ENCODE measurements at places on chromosomes 4 and X.

DNA sequence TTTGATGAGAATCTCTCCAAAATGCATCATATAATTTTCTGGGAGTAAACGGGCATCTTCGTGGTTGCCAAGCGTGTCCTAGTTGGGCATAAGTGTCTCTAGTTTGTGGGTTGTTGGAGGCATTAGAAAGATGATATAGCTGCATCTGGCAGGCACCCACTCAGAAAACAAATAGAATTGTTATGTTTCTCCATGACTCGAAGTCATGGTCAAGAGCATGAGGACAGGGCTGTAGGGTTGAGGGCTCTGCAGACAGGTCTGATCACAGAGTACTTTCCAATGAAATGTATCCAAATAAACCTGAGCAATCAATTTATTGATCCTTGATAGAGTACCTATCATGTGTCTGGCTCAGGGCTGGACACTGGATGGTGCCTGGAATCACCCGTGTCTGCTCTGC, 82.7 kb downstream of the SORCS2 start:
- DNase-seq, result no peak

DNA sequence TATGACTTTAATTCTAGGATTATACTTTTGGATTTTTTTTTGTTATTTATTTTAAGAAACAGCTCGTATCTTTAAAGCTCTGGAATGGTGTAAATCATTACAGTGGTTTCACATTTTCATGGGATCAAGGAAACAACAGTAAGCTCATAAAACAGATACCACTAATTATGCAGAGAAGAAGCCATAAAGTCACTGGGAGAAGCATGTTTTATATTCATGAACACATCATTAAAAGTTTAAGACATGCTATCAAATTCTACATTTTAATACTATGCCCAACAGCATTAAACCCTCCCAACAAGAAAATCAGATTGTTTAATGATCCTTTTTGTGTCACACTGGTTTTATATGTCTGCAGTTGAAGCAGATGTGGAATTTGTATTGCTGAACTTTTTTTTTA, 149.9 kb downstream of the FBXO8 start:
- no peak for DNase-seq

DNA sequence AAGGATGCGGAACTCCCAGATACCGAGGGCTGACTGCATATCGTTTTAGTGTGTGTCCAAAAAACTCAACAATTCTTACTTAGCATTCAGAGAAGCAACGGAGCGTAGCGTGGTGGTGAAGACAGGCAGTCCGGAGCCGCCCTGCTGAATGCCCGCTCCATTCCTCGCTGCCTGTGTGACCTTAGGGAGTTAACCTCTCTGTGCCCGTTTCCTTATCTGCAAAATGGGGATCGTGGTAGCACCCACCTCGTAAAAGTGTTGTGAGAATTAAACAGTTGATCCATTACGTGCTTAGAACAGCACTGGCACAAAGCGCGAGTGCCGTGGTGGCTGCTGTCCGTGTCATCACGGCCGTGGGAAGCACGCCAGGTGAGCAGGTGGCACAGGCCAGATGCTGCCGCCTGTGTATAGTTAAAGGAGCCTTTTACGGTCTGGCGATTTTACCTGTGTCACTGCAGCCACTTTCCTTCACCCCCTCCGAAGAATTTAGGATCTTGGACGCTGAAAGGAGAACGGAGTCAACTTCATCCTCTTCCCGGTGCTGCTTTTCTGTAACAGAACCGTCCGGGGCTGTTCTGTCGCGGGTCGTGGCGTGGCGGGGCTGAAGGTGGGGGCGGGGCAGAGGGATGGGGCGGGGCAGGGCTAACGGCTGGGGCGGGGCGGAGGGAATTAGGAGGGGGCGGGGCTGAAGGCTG, 885 bp downstream of the CCDC110 start:
- DNase-seq, result peak; percentile 23

- no peak for DNase-seq
These were observed 9.4 kb upstream of the TET2 start for GRCh38 chr4:105137121-105137875.

DNA sequence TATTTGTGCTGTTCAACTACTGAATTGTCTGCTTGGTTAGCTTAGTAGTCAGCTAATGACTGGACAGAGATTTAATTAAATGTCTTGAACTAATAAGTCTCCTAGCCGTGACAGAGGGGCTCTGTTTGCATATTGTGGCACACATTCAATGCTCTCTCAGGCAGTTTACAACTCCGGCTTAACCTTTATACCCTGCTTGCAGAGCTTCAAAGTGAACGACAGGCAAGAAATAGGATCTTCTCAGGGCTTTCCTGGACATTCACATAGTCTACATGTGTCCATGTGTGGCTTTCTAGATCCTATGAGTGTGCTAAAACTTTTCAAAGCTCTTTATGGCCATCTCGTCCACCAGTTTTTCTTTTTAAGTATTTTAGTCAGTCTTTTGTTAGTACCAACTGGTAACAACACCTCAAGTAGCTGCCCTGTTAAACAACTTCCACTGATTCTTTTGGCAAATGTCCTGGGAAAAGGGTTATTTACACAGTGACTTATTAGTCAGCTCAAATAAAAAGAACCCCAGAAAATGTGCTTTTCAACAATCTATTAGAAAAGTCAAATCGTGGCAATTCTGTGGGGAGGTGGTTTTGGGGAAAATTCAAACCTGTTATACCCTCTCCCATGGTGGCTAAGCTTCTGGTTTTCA, 28.6 kb downstream of the OR13H1 start:
- no peak for DNase-seq

DNA sequence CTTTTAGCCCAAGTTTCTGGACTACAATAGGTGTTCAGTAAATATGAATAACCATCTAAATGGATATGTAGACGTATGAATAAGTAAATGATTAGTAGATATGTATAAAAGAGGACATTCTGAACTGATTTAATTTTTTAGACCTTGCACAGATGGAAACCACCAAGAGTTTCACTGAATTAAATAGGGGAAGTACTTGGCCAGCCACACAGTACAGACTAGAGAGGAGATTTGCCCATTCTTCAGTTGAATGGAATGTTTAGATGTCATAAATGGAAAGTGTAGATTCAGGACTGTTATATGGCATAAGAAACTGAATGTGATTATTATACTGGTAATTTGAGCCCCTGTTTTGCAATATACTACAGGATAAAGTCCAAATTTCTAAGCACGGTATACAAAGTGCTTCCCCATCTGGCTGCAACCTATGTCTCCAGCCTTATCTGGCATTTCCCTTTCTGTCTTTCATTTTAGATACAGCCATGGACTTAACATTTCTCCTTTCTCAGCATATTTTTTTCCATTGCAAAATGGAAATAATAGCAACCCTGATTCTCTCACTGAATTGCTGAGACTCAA, 137.8 kb upstream of the HS3ST1 start:
- DNase-seq, result no peak

All from activated CD8-positive, alpha-beta memory T cell treated with anti-CD3 and anti-CD28 coated beads for 48 hours (primary cell).